AML-193 (cell line): ENCODE measurements at places on chromosomes 4 and X.

DNA sequence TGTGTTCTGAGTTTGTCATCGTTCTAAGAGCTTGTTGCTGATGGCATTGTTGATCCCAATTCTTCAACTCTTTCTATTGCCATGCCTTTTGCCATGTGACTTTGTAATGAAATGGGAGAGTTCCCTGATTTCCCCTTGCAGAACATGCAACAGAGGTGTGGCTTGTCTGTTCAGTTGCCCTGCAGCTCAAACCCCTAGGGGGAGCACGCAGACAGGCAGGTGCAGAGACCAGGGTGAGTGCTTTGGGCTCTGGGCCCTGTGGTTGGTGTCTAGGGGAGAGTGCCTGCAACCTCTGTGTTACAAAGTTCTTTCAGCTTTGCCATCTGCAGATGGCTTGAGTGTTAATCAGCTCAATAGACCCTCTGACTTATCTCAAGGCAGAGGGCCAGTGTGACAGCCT is 332.7 kb downstream of the MID1IP1 start:
- DNase-seq: no peak

GRCh38 chr4:59339631-59340030 is 1860.5 kb upstream of the ADGRL3 start:
- DNase-seq: no peak

DNA sequence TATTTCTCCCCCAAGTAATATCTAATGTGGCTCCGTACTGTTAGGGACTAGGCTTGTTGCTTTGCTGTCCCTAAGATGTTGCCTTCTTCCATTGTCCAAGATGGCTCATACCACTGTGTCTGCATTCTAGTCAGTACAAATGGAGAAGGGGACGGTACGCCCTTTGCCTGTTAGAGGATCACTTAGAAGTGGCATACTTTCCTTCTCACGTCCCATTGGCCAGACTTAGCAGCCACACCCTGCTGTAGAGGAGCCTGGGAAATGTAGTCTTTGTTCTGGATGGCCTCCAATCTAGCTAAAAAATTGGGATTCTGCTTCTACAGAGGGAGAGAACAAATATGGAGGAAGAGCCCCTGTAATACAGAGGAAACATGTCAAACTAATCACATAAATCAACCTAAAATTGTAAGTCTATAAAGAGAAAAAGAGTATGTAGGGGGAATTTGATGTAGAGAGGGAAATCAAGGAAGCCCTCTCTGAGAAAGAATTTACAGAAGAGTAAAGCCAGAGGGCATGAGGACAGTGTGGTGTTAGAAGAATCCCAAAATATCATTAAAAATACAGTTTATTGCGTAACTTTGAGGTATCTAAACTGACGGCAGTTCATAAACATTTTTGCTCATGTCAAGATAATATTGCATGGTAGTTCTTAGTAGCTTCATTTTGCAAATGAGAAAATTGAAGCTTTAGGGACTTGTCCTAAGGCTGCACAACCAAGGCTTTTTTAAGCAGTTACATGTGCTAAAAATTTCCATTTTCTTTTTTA is 15.1 kb downstream of the PRIMPOL start:
- peak; percentile 18 for DNase-seq

- no peak for DNase-seq
Observed at GRCh38 chr4:2489841-2490552, 21.1 kb downstream of the RNF4 start.
